Globus pallidus (tissue), 1 donor: ENCODE measurements at places on chromosomes 4 and X.

DNA sequence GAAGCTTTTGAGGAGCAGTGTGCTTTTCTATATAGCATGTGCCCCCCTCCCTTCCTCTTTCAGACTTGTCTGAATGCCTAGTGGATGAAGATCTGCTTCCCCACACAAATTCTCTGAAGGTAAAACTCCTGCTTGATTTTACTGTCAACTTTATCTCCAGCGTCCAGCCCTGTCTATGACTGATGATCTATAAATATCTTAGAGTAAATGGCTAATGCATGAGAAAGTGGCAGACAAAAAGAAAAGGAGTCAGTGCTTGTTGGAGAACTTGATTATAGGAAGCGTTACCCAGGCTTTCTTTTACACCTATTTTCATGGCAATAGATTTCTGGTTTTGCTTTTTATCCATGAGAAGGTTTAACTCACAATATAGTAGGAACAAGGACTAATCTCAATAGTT is 168.3 kb upstream of the HS3ST1 start:
- DNase-seq = no peak

- no peak for DNase-seq
Observed at GRCh38 chr4:31748382-31748781, 1028.2 kb downstream of the PCDH7 start.

GRCh38 chrX:119871245-119871598 is 311 bp downstream of the RNF113A start:
- no peak for DNase-seq

- DNase-seq = no peak
Observed at GRCh38 chr4:104129243-104129642, 365.5 kb downstream of the CXXC4 start.

DNA sequence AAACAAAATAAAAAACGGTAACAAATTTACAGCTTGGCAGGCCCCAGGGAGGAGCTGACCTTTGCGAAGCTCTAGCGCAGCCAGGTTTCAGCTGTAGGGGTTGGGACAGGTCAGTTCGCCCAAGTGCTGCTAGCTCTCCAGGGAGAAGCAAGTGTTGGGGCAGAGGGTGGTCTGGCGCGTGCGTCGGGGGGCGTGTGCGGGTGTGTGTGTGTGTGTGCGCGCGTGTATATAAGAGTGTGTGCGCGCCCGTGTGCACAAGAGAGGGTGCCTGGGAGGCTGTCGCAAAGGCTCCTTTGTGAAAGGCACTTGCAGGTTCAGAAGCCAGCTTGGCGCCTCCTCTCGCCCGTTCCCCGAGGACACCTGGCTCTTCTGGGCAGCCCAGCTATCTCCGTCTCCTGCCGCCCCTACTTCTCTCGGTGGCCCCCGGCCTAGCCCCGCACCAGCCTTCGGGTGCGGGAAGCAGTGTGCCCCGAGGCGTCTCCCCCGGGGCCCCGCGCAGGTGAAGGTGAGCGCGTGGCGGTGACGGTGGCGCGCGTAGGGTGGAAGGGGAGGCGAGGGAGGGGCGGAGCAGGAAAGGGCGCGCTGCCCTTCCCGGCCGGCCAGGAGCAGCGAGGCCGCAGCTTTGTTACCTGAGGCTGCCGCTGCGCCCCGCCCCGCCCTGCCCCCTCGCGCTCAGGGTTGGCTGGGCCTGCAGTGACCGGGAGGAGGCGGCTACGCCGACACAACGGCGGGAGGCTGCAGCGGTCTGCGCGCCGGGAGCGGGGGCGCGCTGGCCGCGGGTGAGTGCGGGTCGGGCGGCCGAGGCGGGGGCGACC is at the start of gene FHDC1:
Gene FHDC1 (plus strand): TSS at position 693 of the 815 bp plus-strand sequence. CDS start 6,735 bp downstream, outside the sequence.
- DNase-seq = no peak

GRCh38 chr4:151905197-151905596 is 144.4 kb upstream of the GATB start:
- no peak for DNase-seq

DNA sequence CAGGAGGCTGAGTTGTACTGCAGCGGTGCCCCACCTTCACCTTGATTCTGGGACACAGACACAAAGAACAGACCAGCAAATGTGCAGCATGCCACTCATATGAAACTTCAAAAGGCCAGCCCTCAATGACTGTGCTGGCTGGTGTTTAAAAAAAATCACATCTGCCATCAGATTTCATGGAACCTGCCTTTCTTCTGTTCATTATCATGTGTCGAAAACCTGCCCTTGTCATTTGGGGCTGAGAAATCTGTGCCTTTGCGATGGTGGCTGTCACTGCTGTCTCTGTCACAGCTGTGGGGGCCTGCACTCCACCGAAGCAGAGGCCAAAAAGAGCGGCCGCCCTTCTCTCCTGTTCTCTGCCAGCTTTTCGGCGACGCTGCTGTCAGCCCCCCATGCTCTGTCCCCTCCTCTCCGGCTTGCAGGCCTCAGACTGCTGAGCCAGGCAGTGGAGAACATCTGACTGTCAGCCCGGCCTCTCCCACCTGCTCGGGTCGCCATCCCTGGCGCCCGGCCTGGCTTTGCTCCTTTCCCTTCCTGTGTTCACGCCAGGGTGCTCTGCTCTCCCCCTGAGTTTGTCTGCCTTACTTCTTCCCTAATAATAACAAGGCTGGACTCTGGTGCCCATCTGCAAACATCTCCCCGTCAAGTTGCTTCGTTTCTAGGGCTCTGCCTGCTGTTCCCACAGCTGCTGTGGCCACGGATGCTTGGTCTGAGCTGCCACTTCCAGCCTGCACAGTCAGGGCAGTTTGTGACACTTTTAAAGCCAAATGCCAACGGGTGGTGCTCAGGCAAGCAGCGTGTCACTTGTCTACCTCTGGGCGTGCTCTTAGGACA is 355.2 kb downstream of the UNC5C start:
- DNase-seq = peak; percentile 64

GRCh38 chrX:15319075-15319474 is 3.6 kb upstream of the ASB11 start:
- DNase-seq = peak; percentile 81

- no peak for DNase-seq
Observed at GRCh38 chr4:127251423-127251822, 381.3 kb upstream of the INTU start.

- no peak for DNase-seq
Observed at GRCh38 chr4:79198951-79199587, 126.8 kb downstream of the NAA11 start.

DNA sequence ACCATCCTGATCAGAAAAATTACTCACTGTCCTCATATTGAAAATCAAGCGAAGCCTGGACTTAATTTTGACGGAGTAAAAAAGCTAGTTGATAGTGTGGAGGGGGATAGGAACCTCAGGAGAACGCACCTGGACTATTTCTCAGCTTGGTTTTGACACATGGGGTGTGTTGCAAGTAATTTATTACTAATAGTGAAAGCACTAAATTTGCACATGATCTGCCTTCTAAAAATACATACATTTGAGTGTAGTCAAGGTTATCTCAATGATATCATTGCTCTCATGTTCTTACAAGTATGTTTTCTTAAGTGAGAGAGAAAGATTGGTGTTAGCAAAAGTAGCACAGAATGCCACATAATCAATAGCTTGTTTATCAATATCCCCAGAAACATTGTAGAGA is 29.5 kb downstream of the LRIT3 start:
- no peak for DNase-seq

GRCh38 chr4:53779025-53779424 is 187.7 kb upstream of the LNX1 start:
- DNase-seq = no peak

DNA sequence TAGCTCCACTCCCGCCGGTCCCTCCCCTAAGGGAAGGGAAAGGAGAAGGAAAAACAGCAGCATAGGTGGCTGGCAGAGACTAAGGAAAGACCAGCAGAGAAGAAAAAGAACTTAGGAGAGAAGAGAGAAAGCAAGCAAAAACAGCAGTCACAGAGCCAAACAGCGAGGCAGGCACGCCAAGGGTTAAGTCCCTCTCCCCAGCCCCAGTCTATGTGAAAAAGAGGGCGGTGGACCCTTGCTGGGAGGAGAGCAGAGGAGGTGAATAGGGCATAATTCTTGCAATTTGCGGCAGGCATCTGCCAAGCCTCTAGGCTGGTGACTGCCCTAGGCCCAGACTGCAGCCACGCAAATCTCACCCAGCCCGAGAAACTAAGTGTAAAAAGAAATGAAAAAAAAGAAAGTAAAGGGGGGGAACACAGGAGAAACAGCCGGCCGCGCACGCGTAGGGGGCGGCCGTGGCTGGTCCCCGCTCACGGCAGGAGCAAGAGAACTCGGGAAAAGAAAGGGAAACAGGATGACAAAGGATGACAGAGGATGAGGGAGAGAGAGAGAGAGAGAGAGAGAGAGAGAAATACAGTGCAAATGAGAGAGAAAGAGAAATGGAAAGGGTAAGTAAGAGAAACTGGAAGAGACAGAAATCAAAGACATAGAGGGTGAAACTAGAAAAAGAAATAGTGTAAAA is 48.6 kb downstream of the MAGEA9 start:
- DNase-seq = no peak

DNA sequence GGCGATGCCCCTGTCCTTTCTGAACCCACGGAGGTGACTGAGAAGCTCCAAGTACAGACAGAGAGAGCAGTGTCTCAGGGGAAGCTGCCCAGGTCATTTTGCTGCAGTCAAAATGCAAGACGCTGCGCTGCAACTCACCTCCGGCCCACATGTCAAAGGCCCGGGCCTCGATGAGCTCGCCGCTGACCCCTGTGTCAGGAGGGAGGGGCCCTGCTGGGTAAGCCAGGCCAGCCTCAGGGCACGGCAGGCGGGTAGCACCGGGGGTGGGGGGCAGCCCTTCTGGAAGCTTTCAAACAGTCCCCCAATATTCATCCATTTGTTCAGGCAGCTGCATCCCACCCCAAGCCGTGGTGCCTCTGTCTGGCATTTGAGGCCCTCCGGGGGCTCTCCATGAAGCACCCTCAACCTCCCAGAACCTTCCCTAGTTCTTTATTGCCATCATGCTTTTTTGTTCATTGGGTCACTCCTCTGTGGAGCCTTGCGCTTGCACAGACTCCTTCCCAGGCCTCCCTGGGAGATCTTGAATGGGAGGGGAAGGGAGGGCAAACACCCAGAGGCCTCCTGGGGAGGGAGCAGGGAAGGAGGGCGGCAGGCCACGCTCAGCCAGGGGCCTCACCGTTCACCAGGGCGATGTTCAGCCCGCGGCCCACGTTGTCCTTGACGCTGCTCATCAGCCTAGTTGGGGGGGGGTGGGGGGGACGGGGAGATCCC is 8.2 kb downstream of the FAM3A start:
- DNase-seq = no peak

DNA sequence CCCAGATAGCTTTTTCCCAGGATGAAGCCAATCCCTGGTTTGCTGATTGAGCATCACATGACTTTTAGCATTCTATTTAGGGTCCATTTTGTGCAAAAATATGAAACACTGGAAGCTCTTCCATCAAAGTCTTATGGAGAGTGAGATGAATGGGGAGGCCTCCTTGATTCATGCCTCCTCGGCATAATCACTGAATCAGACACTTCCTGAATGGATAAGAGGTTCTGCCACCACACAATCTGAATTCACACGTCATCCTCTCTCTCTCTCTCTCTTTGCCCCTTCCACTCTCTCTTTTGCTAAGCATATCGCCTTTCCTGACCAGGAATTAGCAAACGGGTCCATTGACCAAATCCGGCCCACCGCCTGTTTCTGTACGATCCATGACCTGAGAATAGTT is 68.7 kb downstream of the CRMP1 start:
- DNase-seq = no peak

DNA sequence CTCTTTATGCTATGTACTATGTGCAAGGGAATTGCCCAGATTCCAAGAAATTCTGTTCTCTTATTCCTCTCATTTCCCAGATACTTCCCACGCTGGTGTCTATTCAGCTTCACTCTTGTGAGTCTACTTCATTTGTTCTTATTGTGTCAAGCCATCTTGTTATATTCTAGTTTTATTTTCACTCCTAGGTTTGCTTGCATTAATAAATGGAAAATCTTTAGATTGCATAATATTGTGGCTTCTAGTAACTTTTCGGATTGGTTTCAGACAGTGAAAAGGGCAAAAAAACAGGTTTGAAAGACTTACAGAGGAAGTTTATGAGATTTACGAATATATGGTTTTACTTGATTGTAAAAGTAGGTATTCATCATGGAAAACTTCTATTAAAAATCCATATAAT is 128.4 kb downstream of the BTC start:
- DNase-seq = no peak

GRCh38 chrX:13180807-13181206 is 136.4 kb upstream of the FAM9C start:
- DNase-seq = no peak

DNA sequence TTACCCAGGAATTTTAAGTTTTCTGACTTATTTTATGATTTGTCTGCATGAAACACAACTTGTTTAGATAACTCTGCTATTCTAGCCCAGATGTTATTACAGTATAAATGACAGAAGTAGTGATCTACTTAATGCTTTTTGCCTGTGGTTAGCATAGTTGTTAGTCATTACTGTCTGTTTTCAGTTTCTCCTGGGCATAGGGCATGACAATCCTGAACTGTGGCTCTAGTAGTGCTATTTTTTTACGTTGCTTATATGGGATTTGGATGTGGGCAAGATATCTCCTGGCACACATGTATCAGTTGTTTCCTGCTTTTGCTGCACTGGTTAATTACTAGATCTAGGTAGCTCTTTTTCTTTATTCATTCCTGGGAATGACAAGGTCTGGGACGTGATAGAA is 1005.8 kb downstream of the PCDH18 start:
- no peak for DNase-seq

DNA sequence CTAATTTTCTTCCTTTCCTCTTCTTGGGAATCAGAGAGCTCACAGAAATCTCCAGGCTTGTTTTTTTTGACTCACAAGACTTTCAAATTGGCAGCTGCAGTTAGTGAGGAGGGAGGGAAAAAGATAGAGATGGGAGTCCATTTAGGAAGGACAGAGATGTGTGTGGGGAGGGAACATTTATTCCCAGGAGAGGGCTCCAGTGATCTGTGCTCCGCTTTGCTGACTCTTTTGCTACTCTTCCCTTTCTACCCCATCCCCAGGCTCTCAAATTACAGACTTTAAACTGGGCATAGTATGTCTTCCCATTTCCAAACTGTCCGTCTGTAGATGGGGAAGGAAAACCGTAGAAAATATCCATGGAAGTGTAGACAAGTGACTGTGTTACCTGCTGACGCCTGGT is 39.1 kb upstream of the UCP1 start:
- DNase-seq = no peak

DNA sequence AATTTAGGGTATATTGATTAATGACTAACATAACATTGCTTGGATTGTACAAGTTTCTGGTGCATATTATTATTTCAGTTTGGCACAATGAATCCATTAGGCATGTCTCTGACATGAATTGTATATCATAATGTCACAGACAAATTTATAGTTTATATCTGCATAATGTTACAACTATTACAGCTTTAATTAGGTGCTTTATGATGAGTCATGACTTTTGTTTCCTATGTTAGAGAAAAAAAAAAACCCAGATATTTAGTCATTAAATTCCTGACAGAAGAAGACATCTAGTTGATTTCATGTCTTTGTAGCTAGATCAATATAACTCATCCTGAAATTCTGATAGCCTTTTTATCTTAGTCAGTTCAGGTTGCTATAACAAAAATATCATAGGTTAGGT is 385.7 kb upstream of the EPHA5 start:
- DNase-seq = no peak
